Vagina (tissue), 2 donors: ENCODE measurements at places on chromosomes 7 and 10.

- peaks cover 3% of the 10 kb centered on the region for H3K36me3 ChIP-seq
- peak overlapping the region; percentile 24 for H3K4me3 ChIP-seq
- H3K27me3 ChIP-seq = no peaks in the 10 kb centered on the region
- peak overlapping the region; percentile 74 for H3K27ac ChIP-seq
- no peak for DNase-seq
Observed at GRCh38 chr10:95414844-95415485, 124.2 kb upstream of the PDLIM1 start.

GRCh38 chr7:39375047-39375873, 190.9 kb upstream of the YAE1 start:
- H3K36me3 ChIP-seq = no peaks in the 10 kb centered on the region
- no peaks in the 10 kb centered on the region for H3K4me1 ChIP-seq
- no peaks in the 10 kb centered on the region for H3K27me3 ChIP-seq
- H3K27ac ChIP-seq = no peak overlapping the region

- no peaks in the 10 kb centered on the region for H3K27me3 ChIP-seq
- no peak for DNase-seq
- H3K27ac ChIP-seq = no peak overlapping the region
- no peak overlapping the region for H3K4me3 ChIP-seq
Observed at GRCh38 chr10:114453576-114453975, 49.3 kb upstream of the AFAP1L2 start.

DNA sequence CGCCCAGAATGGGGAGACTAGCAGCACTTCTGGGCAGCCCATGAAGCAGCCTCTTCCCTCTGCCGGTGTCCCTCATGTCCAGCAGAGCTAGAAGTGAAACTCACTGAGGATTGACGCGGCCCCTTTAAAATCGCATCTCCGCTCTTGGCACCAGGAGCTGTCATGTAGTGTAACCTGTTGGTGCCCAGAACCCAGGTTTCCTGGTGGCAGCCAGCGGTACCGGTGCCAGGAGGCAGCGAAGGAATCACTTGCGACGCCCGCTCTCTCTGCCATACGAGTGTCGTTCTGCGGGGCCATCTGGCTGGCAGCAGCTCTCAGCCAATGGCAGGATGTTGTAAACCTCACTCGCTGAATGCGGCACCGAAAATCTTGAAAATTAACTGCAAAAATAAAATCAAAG, 82.7 kb downstream of the CUX1 start:
- H3K27me3 ChIP-seq = no peaks in the 10 kb centered on the region
- no peak for DNase-seq
- H3K36me3 ChIP-seq = no peaks in the 10 kb centered on the region

- no peak for DNase-seq
- peaks cover 7% of the 10 kb centered on the region for H3K4me1 ChIP-seq
- H3K27me3 ChIP-seq = no peaks in the 10 kb centered on the region
- no peak overlapping the region for H3K4me3 ChIP-seq
Observed at GRCh38 chr7:33806298-33807154, 98.8 kb upstream of the BMPER start.

DNA sequence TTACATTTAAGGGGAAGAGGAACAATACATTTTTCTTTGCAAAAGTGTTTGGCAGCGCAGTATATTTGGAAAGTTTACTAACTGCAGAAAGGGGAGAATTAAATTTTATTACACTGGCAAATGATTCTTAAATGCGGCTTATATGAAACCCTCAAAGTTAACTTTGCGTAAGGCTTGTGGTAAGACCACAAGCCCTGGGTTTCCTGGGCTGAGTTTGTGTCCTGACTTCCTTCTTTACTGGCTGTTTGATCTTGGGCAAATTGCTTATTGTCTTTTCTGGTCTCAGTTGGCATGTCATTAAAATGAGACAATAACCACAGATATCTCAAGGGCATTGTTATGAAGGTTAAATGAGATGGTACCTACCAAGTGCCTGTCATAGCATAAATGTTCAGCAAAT, 106.8 kb downstream of the GLRX3 start:
- H3K4me3 ChIP-seq = no peak overlapping the region
- no peaks in the 10 kb centered on the region for H3K36me3 ChIP-seq
- H3K4me1 ChIP-seq = no peaks in the 10 kb centered on the region
- no peaks in the 10 kb centered on the region for H3K27me3 ChIP-seq

DNA sequence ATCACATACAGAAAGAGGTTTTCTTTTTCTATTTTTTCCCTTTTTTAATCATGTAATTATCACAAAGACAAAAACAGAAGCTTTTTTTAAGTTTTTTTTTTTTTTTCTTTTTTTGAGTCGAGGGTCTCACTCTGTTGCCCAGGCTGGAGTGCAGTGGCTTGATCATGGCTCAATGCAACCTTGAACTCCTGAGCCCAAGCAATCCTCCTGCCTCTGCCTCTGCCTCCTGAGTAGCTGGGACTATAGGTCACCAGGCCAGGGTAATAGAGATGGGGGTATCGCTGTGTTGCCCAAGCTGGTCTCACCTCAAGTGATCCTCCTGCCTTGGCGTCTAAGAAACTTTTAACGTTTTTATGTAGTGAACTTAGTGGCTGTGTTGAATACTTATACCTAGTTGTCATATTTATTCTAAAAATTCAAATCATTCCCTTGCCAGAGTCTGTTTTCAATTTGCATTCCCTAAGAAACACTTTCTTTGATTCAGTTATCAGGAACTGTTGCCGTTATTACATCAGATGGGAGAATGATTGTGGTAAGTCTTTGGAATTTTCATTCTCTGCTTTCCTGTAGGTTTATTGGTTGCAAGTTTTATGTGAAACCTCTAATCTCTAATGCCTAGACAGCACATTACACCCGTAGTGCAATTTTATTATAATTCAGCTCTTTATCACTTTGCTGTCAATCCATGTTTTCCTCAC, 1.3 kb downstream of the LSM8 start:
- peak overlapping the region; percentile 76 for H3K4me3 ChIP-seq
- no peaks in the 10 kb centered on the region for H3K27me3 ChIP-seq
- no peak overlapping the region for H3K27ac ChIP-seq
- H3K36me3 ChIP-seq = peaks cover 26% of the 10 kb centered on the region

- no peak for DNase-seq
- H3K27me3 ChIP-seq = no peaks in the 10 kb centered on the region
- H3K27ac ChIP-seq = no peak overlapping the region
- H3K4me3 ChIP-seq = no peak overlapping the region
Observed at GRCh38 chr7:127437837-127438236, 45.3 kb upstream of the ZNF800 start.
